CD4-positive, alpha-beta T cell treated with Interleukin-6 for 4 hours (primary cell): ENCODE measurements at places on chromosomes 5 and 9.

DNA sequence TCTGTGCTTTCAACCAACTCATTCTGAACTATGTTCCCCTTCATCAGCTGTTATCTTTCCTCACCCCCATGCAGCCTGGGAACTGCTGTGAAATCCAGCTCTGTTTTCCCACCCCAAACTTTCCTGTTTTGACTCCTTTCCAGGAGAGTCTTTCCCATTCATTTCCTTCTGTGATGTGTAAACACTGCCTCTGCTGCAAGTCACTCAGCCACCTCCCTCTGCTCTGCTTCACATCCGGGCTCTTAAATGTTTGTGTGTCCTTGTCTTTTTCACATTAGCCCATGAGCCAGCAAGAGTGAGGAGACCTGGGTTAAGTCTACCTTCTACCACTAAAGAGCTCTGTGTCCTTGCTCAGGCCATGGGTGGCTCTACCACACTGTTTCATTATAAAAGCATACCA is 137.5 kb downstream of the ICE1 start:
- no peak for DNase-seq

GRCh38 chr9:133878402-133878801 is 113.7 kb downstream of the VAV2 start:
- no peak for DNase-seq

DNA sequence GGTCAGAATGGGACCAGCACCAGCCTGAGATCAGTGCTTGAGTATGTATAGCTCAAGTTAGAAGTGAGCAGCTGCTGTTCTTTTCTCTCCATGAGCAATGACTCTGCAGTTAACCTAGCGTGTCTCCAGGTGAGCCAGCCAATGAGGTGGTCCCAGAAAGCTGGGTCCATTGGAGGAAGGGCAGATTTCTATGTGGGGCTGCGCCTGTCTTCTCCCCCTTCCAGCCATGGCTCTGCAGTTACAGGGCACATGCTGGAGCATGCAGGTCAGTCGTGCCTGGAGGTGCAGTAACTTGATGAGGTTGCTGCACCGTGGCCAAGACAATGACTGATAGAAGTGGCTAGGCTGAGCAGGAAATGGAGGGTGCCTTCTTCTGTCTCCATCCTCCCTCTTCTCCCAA is 29.6 kb upstream of the CXCL14 start:
- DNase-seq: no peak

DNA sequence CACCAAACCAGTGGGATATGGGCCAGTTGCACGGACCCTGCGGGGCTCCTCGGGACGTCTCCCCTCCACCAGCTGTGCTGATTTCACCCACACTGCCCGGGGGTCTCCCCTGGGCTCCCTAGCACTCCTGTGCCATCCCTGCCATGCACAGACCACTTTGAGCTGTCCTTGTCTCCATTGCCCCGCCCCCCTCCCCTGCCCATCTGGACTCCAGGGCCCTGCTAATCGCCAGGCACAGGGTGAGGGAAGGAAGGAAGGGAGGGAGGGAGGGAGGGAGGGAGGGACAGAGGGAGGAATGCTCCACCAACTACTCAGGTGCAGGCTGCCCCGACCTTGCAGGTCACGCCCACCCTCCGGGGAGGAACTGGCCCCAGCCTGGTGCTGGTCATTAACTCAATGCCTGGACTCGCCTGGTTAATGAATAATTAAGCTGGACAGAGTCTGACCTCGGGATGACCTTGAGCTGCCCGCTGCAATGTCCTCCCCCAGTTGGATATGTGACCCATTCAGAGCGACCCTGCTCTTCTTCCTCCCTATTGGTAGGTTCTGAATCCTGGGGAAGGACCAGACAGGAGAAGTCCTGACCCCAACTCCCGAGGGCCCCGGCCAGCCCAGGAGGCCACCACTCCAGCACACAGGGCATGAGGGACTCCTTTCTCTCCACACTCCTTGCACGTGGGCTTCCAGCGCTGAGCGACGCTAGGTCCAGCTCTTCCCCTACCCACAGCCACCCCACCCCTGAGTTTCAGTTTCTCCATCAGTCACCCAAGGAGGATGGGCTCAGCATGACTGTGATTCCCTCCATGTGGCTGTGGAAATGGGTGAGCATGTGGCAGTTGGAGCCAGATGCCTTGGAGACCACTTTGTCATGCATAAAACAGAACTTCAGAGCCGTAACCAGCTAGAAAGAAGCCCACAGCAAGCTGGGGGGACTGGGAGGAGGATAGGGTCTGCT is 62.1 kb downstream of the C9orf50 start:
- DNase-seq: no peak

DNA sequence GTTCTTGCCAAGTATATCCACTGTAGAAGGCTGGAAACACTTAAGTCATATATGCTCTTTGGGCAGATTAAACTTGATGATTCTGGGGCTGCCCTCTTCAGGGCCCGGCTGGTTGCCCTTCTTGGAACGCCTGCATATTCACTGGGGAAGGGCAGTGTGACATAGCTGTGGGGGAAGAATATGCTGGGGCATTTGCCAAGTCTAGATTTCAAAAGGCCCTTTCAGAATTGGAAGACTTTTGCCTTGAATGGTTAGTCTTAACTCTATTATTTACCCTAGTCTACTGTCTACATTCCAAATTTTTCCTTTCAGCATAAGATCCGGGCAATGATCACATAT is 161.2 kb upstream of the PITX1 start:
- no peak for DNase-seq

GRCh38 chr9:124870723-124871122 is 8.8 kb downstream of the ARPC5L start:
- no peak for DNase-seq

- DNase-seq: no peak
Observed at GRCh38 chr9:115548609-115549260, 430.8 kb upstream of the TNC start.

GRCh38 chr9:15485836-15486666 is 24.7 kb downstream of the PSIP1 start:
- no peak for DNase-seq

DNA sequence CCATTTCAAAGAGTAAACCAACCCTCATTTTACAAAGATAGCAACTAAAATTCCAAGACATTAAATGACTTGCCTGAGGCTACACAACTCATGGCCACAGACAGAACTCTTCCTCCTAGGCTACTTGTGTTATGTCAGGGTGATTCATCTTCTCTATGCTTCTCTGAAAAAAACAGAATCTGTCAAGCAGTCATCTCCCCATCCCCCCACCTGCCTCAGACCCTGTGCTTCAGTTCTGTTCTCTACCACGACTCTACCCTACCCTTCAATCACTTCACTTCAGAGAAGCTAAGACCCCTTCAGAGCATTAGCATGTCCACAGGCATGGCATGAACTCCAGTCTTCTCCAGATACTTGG is 277.7 kb upstream of the PTGER4 start:
- peak; percentile 72 for DNase-seq

GRCh38 chr5:142864290-142865260 is 94.4 kb downstream of the ARHGAP26 start:
- DNase-seq: no peak

DNA sequence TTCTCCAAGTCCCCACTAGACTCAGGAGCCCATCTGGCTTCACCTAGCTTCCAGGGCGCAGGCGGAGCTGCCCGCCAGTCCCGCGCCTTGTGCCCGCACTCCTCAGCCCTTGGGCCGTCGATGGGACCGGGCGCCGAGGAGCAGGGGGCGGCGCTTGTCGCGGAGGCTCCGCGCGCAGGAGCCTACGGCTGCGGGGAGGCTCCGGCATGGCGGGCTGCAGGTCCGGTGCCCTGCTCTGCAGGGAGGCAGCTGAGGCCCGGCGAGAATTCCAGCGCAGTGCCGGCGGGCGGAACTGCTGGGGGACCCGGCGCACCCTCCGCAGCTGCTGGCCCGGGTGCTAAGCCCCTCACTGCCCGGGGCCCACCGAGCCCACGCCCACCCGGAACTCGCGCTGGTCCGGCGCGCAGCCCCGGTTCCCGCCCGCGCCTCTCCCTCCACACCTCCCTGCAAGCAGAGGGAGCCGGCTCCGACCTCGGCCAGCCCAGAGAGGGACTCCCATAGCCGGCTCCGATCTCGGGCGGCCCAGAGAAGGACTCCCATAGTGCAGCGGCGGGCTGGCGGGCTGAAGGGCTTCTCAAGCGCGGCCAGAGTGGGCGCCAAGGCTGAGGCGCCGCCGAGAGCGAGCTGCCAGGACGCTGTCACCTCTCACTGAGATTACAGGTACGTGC is 78.1 kb upstream of the PJA2 start:
- no peak for DNase-seq

GRCh38 chr5:522899-523440 is 1.3 kb downstream of the SLC9A3 start:
- DNase-seq: no peak

DNA sequence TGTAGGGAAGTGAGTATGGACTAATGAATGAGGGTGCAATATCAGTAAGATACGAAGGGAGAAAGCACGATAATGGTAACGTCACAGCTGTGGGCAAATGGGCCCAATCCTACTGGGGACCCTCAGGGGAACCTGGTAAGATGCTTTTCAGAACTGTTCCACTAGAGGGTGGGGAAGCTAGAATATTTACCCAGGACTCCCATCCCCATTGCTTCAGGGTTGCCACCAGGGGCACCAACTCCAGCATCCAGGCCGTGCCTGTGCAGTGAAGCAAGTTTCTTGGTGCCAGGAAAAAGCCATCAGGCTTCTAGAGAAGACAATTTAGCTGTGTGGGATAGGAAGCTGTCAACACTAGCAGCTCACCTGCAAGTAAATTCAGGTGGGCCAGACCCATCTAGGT is 409.3 kb downstream of the AGTPBP1 start:
- DNase-seq: no peak

DNA sequence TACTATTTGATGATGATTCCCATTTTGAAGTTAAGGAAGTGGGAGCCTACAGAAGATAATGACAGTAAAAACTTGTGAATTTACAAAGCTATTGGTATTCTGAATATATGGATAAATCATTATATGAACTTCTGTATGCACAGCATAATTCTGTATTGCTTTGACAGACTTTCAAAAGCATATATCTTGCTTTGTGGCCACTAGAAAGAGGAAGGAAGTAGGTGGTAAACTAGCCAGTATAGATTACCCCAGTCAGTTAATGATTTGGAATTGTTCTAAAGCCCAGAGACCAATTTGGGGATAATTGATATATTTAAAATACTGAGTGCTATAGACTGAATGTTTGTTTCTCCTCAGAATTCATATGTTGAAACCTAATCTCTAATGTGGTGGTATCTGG is 53.0 kb downstream of the NR2F1 start:
- DNase-seq: no peak

DNA sequence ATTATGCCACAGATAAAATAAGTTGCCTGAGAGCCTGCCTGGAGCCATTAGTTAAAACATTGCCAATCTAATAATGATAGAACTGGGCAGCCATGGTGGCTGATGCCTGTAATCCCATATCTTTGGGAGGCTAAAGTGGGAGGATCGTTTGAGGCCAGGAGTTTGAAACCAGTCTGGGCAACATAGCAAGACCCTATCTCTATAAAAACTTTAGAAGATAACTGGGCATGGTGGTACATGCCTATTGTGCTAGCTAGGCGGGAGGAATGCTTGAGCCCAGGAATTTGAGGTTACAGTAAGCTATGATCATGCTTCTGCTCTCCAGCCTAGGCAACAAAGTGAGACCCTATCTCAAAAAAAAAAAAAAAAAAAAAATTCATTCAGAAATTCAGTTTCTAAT is 52.6 kb downstream of the RAI14 start:
- DNase-seq: no peak

DNA sequence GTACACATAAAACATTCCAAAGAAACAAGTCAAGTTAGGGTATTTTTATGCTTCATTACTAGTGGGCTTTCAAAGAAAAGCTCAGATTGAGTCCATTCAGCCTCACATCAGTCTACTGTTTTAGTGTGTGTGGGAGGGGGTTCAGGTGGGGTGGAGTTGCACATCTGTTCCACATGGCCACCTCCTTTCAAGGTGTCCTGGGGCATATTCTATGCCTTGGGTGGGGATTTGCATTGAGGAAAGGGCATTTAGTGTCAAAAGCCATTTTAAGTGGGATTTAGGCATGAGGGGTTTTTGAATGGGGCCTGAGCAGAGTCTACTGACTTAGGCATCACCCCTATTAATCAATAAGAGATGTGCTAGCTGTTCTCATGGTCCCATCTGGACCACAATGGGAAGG is 983.1 kb downstream of the TLE4 start:
- DNase-seq: no peak

DNA sequence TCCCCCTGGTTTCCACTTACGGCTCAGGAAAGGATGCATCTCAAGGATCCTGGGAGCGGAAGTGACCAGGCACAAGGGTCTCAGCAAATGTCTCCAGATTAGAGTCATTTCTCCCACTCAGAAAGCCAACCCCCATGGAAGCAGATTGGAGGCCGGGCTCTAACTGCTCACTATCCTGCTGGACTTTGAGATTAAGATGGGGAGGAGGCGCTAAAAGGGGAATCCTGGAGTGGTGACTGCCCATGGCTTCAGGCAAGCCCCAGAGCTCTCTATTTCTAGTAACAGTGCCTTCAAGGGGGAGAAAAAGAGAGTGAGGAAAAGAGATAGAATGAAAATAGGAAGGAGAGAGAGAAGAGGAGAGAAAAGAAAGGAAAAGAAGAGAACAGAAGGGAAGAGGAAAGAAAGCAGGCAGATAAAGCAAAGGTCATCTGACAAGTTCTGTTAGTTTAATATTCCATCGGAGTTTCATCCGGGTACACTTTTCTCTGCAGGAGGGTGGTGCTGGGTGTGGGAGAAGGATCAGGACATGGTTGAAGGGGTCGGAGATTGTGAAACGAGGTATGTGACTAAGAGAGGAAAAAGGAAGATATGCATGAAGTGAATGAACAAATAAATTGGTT is at the start of gene AGXT2:
Gene AGXT2, minus strand, starts transcription at position 165 of the 620 bp plus-strand sequence. Its CDS starts 57 bp downstream, at position 108.
- DNase-seq: no peak

DNA sequence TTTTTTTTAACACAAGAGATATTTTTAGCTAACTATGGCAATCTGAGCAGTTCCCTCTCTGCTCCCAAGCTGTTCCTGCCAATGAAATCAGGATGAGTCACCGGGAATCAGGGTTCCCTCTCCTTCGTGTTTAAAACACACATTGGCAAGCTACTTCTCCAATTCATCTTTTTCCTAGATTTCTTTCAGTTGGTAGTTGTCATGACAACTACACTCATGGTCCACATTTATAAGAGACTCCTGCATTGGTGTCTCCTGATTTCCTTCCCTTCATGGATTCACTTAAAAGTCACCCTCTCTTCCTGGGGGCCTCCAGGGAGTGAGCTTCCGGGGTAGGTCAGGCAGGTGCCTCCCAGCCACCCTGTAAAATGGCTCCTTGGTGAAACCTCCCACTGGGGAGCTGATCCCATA is 72.3 kb upstream of the NIPAL4 start:
- no peak for DNase-seq

DNA sequence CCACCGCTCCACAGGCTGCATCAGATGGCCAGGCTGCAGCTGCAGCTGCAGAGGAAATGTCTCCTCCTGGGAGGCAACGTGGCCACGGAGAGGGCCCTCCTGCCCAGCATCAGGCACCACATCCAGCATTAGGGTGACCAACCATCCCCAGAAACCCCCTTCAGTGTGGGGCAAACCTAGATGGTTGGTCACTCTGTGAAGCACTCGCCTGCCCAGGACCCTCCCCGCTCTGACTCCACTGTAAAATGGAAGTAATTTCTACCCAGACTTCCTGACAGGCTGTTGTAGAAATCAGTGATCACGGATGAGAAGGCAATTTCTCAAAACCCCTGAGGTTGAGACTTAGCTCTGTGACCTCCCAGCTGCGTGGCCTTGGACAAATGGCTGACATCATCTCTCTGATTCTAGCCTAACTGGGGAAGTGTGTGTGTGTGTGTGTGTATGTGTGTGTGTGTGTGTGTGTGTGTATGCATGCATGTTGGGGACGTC is 31.6 kb downstream of the B4GALT1 start:
- no peak for DNase-seq
